ENCODE measurements at places on chromosomes 5 and 9.

DNA sequence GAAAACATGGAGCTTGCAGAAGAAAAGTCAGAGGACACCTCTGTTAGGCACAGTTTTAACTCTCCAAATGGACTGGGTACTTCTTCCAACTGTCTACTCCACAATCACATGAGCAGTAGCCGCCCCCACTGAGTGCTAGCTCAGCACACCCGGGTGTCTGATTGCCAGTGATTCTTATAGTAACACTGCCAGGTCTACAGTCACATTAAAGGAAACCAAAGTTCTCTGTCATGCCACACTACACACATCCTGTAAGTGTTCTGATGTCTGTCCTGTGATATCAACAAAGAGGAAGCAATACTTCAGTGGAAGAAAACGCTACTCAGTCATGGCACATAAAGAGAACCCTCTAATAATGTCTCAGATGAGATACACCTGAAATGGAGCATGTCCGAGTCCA is at the start of gene HAVCR2:
TSS of gene HAVCR2 (minus strand) at position 69 of the 400 bp plus-strand sequence. CDS start at position 8, 61 bp downstream.
- no peak for DNase-seq

- DNase-seq = no peak
These were observed 14.6 kb downstream of the CPEB4 start for GRCh38 chr5:173902743-173903142.

DNA sequence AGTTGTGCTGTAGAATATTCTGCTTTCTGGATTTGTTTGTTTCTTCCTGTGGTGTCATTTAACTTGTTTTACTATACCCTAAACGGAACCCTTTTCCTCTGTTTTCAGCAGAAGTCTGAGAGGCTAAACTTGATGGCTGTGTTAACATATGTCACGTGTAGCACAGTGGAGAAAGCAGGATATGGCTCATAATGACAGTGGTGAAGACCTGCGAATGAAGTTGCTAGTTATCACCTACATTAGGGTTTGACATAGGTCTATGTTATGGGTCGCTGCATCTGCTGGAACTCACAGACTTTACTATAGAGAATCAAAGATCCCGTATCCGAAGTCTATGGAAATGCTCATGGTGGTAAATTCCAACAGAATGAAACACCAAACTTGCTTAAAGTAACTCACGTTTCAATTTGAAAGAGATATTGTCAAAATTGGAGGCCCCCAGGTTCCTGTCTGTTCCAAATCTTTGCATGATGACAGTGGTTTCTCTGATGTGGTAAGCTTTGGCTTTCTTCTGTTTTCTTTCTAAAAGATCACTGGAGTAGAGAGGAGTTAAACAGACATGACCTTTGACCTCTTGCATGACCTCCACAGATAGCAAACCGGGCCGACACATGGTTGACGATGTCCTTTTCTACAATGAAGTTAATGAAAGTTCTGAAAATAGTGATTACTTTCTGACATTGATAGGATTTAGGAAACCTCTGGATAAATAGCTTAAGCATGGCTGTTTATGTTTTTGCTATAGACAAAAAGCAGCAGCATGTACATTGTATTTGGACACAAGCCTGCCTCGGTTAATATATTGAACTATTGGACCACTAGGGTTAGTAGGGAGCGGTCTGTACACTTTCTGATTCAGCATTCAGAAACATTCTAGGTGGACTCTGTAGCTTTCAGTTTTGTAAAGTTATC is 3.1 kb upstream of the CATSPER3 start:
- DNase-seq = no peak

DNA sequence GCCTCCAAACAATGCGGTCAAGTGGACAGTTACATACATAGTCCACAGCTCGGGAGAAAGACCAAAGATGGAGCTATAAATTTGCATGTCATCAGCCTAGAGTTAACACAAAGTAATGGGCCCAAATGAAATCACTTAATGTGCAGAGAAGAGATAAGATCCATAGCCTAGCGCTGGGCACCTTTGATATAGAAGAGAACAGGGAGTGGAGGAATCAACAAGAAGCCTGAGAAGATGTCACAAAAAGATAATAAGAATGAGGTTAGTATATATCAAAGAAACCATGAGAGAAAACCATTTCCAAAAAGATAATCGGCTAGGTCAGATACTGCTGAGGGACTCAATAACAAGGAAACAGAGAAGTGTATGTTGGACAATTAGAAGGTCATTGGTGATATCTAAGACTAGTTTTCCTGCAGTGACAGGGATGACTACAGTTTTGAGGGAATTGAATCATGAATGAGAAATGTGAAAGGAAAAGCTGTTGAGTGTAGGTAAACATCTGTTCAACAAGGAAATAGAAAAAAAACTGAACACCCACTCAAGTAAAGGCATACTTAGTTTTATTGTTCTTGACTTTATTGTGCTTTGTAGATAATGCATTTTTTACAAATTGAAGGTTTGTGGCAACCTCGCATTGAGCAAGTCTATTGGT is 68.7 kb upstream of the CDH6 start:
- DNase-seq = no peak

DNA sequence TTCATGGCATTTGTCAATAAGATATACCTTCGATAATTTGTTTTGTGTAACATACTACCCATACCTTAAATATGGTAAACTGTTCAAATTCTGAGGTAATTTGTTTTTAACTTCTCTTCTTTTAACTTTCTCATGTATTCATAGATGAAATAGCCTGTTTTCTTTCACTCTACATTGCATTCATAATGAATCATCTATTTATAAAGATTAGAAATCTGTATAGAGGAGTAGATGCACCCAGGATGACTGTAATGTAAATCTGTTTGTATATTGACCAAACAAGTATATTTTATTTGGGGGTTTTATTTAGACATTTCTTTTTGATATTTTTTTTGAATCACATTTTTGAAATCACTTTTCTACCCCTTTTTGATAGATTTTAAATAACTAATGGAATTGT is 144.6 kb downstream of the CD180 start:
- DNase-seq = no peak

GRCh38 chr5:74127381-74128320 is 501.7 kb downstream of the ARHGEF28 start:
- DNase-seq = no peak

DNA sequence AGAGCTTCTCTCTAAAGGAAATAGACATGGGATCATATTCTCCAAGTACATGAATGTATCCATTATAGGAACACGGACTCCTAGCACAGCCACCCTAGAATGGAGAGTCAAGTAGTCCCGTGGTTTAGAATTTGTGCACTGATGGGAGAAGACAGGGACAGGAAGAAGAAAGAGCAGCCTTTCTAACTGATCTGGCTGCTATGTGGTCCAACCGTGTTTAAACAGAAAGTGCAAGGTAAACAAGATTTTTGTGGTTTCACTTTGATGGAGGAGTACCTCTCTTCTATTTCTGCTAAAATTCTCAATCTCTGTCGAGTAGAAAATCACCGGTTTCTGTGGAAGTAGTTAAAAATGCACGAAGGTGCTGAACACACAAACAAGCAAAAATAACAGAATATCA is 171.3 kb downstream of the ST8SIA4 start:
- no peak for DNase-seq

- no peak for DNase-seq
These were observed 618.8 kb upstream of the KLF4 start for GRCh38 chr9:108108280-108108851.

GRCh38 chr9:75912951-75913350 is 22.5 kb downstream of the PCSK5 start:
- no peak for DNase-seq

- DNase-seq = no peak
These were observed 395.3 kb downstream of the OSTF1 start for GRCh38 chr9:75483636-75484035.

DNA sequence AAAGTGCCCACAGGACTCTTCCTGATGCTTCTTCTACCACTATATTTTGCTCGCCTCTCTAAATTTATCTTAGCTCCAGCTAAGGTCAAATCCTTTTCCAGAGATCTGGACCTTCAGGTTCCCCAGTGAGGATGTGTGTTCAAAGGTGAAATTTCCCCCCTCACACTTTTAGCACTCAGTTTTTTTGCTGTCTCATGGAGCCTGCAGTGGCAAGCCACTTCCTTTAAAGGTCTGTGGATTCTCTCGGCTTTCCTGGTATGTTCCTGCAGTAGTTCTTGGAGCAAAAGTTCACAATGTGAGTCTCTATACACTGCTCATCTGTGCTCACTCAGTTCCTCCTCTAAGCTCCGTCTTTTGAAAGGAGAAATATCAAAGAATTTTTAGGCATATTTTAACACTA is 181.4 kb downstream of the LURAP1L start:
- no peak for DNase-seq

DNA sequence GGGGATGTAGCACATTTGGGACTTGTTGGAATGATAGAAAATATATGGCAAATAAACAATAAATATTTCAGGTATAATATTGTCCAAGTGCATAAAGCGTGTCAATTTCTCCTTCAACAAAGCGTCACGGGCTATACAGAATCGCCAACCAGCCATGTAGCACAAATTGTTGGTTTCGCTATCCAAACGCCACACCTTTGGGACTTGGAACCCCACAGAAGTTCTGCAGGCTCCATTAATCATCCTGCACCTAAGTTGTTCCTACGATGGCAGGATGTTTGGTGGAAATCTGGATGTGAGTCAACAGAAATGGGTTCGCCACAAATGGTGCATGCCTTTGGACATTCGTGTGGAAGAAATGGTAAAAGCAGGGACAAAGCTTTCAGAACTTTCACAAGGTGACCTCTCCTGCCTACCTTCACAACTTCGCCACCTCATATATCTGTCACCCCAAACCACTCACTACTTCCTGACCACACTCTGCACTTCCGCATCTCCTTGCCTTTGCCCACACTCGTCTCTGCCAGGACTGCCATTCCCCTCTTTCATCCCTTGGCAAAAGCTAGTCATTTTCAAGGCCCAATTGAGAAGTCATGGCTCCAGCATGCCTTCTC is 95.7 kb downstream of the LHFPL2 start:
- DNase-seq = no peak

DNA sequence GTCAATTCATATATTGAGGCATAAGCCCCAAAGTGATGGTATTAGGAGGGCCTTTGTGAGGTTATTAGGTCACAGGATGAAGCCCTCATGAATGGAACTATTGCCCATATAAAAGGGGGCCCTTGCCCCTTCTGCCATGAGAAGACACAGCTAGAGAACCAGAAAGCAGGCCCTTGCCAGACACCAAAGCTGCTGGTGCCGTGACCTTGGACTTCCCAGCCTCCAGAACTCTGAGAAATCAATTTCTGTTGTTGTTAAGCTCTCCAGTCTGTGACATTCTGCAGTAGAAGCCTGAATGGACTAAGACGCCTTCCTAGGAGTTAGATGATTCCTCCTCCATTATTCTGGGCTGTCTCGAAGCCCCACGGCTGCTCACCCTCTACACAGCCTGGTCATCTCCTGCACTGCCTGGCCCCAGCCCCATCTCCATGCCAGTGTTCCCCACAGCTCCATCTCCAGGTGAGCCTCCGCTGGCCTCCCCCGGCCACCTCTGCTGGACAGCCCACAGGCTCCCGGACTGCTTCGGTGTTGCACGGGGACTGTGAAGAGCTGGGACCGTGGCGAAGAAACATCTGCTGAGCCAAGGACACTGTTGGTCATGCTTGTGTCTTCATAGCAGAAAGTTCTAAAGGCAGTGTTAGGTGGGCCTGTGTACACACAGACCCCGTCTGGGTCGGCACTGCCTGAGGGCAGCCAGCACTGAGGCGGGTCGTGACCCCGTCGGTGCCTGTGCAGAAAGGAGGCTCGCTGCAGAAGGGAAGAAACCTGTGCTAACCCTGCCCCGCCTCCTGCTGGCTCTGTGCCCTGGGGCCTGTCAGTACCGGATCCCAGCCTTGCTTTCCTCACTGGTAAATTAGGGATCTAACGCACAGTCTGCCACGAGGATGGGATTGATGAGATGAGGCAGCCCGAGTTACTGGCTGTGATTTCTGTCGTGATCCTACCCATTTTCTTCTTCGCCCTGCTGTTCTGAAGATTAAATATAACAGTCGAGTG is 55.1 kb upstream of the CNOT6 start:
- no peak for DNase-seq

GRCh38 chr5:7991125-7991821 is 122.3 kb downstream of the MTRR start:
- no peak for DNase-seq

DNA sequence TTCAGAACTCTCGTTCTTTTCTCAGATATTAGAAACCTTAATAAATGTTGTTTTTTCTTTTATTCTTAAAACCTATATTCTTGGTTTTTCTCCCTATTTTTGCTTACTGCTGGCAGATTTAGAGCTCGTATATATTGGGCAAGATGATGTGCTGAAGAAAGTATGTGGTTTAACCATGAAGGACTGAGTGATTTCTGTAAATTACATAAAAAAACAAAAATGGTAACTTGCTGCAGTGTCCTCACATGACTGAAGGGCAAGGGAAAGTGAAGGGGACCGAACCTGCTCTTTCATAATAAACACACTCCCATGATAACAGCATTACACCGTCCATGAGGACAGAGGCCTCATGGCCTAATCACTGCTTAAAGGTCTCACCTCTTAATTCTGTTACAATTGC is 393.8 kb upstream of the ZNF608 start:
- no peak for DNase-seq

GRCh38 chr5:17330386-17330785 is 113.0 kb downstream of the BASP1 start:
- no peak for DNase-seq

GRCh38 chr9:79390077-79390698 is 181.6 kb upstream of the TLE4 start:
- no peak for DNase-seq
